ENCODE measurements at places on chromosomes 1 and 21. TPM values are rescaled to one million over a fixed set of nuclear protein-coding genes. Genes with fewer than 3 reads are reported as not detected.

The IL19 gene
- not detected for total RNA-seq

The OLIG2 gene
- not detected for total RNA-seq

The DNAH14 gene
- 5.6 TPM for total RNA-seq

DNA sequence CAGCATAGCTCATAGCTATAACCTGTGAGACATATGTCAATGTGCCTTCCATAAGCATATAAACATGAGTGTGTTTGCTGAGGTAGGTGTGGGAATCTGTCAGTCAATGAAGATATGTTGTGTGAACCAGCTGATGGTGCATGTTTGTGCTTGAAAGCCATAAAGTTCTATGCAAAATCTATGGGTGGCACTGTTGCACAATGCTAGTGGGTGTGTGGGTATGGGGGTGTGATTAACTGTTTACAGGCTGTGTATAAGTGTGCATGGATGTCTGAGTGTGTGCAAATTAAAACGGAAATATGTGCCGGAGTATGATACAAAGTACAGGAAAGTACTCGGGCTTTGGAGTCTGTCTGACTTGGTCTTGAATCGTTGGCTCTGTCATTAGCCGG is 1.0 kb upstream of the ATP2B4 start:
- DNase-seq: no peak

GRCh38 chr1:164794356-164794755 is 235.4 kb downstream of the PBX1 start:
- no peak for DNase-seq

- DNase-seq: no peak
Measured at GRCh38 chr1:29256979-29257804, 20.9 kb downstream of the PTPRU start.

DNA sequence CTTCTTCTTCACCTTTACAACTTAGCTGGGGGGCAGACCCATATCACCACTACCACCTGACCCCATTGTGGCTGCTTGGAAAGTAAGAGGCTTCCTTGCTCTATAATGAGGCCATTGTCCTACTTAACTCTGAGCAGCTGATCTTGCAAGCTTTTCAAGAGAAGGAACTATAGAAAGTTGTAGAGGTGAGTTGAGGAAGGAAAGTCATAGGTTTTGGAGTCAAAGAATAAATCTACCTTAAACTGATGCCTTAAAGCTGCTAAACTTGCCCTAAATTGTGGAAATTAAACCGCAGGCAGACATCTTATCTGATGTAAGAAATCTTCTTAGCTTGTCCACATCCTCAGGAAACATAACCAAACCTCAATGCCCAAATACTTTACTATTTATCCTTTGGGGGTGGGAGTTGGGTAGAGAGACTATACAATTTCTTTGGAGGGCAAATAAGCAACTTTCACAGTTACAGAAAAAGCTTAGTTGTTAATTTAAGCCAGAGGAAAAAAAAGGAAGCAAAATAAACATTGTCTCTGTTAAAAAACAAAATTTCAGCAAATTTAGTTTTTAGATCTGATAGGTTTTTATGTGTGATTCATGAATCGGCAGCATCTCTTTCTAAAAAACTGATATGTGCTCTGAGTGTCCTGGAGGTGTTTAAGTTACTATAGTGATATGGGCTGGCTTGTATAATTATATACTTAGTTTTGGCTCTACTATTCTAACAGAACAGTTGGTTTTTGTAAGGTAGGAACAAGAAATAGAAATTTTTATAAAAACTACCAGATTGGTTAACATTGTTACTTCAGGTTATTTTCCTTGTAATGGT is 4.7 kb downstream of the IL23R start:
- DNase-seq: no peak

- DNase-seq: no peak
Measured at GRCh38 chr1:225435957-225436392, 8.1 kb upstream of the LBR start.

DNA sequence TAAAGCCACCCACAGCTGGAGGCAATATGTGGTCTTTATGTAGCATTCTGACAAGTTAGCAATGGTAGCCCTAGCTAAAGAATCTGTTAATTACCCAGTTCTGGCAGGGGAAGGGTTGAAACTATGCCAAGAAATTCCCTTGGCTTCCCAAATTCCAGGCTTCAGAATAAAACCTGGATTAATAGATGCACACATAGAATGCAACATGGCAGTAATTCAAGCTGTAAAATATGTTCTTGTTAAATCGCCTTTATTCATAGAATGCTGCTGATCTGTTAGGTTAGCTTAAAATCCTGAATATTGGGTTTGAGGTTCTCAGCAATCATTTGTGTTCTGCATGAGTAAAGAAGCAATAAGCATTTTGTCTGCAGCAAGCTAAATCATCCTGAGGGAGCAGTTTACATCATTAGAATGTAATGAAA is 80.1 kb downstream of the ZNF326 start:
- no peak for DNase-seq

DNA sequence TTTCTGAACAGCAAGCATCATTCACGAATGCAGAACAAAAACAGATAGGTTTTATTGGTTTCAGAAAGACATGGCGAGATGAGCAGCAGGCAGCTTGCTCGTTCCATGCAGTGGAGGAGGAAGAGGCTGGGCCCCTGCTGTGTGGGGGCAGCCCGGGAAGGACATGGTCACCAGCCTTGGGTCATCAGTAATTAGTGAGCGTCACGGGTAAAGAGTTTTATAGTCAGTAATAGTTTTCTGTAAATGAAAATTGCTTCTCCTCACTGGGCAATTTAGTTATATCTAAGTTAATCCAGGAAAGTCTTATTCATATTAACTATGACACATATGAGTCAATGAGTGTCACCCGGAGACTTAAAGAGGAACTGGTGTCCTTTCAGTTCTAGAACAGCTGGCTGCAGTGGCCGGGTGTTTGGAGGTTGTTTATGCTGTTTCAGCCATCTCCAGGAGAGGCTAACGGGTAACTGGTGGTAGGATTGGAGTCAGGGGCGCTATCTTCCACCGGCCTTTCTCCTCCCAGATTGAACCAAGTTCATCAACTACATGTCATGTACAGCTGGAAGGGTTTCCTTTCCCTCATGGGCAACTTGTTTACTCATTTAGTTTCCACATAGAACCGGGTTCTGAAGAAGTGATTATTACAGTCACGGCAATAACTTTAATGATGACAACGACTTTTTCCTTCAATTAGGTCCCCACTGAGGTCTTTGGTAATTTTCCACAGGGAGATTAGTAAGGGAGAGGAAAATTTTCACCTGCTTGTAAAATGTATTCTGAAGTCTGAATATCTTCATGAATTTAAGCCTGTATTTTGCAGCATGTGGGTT is 34.6 kb upstream of the SLC45A1 start:
- DNase-seq: peak; percentile 58

DNA sequence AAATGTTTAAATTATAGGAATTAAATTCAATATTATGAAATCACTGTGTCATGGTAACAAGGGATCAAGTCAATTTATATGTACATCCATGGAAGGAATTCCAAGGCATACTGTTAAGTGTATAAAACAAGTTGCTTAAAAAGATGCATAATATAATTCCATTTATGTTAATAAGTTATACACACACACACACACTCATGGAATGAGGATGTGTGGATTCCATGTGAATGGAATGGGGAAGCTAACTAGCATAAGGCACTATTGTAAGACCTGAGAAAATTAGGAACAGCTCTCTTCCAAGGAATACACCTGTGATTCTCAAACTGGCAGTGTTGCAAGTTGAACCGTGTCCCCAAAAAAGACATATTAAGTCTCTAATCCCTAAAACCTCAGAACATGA is 17.6 kb upstream of the TRAF3IP3 start:
- no peak for DNase-seq

- DNase-seq: no peak
Measured at GRCh38 chr1:183588827-183589226, 1.4 kb downstream of the NCF2 start.

GRCh38 chr1:57826535-57826934 is 402.7 kb upstream of the DAB1 start:
- DNase-seq: peak; percentile 38

- DNase-seq: peak; percentile 42
Measured at GRCh38 chr1:244022311-244022710, 28.8 kb upstream of the ZBTB18 start.

DNA sequence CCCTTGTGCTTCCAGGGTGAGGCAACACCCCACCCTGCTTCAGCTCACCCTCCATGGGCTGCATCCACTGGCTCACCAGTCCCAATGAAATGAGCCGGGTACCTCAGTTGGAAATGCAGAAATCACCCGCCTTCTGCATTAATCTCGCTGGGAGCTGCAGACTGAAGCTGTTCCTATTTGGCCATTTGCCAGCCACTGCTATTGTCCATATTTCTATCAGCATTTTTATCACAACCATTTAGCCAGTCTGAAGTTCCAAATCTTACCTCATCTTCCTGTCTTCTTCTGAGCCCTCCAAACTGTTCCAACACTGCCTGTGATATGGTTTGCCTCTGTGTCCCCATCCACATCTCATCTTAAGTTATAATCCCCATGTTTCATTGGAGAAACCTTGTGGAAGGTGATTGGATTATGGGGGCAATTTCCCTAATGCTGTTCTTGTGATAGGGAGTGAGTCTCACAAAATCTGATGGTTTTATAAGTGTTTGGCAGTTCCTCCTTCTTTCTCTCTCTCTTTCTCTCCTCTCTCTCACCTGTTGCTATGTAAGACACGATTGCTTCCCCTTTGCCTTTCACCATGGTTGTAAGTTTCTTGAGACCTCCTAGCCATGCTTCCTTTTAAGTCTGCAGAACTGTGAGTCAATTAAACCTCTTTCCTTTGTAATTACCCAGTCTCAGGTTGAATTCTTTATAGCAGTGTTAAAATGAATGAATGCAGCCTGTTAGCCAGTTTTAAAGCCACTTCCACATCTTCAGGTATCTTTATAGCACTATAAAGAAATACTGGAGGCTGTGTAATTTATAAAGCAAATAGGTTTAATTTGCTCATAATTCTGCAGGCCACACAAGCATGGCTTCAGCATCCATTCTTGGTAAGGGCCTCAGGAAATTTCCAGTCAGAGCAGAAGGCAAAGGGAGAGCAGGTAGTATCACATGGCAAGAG is 203.5 kb downstream of the FCRL5 start:
- no peak for DNase-seq

- no peak for DNase-seq
Measured at GRCh38 chr1:32891241-32891570, 4.9 kb downstream of the HPCA start.

Data from Right ventricle myocardium superior (tissue), 1 donor.